ENCODE measurements at places on chromosomes 2 and 18.
A peak's percentile ranks its signal among the peaks of the same experiment; 100 is the strongest.

GRCh38 chr2:178383718-178384117, 67.3 kb downstream of the PRKRA start:
- no peak for DNase-seq

GRCh38 chr2:118817469-118817868, 30.0 kb downstream of the EN1 start:
- no peak for DNase-seq

DNA sequence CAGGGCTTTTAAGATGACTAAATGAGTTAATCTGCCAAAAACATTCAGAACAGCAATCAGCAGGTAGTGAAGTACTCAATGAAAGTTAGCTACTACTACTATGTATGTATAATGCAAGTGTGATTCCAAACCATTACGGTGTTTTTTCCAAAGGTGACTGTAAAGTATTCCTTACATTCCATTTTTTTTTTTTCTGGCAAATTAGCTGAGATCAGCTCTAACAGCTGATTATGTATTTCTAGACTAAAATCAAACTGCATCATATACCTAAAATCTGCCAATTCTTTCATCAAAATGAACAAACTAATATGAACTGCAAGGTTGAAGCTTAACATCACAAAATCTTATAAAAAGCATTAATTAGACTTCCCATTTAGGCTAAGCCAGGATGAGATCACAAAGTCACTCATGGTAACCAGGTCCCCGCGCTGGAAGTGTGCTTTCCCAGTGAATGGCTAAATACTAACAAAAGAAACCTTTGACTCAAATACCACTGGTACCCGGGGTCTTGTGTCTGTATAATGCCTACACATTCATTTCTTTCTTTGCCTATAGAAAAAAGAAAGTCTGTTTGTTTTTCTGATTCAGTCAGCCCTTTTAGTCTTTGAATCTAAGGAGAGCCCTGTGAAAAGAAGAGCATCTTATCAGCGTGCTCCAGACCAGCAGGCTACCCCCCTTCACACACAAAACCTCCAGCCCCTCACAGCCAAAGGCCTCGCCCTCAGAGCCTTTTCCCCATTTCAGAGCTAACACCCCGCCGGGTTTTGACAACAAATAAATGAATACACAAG, 88.3 kb downstream of the RBMS1 start:
- DNase-seq: no peak

- DNase-seq: no peak
Observed at GRCh38 chr2:231680285-231680991, 27.9 kb upstream of the PTMA start.

GRCh38 chr2:9656270-9656766, 25.5 kb upstream of the YWHAQ start:
- DNase-seq: peak; percentile 60

DNA sequence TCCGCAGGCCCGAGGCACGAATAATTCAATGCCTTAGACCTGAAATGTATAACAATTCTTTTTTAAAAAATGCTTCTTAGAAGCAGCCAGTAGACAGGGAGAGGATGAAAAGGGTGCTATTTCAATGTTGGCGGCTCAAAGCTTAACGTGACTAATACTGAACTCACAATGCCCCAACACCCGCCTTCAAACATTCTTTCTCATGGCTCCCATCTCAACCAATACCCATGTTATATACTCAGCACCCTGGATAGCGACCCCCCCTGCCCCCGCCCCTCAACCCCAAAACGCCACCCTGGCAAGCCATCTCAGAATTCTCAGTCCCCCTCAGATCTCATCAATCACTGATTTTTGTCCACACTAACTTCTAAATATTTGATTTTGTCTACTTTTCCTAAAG, 4.4 kb downstream of the FBXO41 start:
- no peak for DNase-seq

DNA sequence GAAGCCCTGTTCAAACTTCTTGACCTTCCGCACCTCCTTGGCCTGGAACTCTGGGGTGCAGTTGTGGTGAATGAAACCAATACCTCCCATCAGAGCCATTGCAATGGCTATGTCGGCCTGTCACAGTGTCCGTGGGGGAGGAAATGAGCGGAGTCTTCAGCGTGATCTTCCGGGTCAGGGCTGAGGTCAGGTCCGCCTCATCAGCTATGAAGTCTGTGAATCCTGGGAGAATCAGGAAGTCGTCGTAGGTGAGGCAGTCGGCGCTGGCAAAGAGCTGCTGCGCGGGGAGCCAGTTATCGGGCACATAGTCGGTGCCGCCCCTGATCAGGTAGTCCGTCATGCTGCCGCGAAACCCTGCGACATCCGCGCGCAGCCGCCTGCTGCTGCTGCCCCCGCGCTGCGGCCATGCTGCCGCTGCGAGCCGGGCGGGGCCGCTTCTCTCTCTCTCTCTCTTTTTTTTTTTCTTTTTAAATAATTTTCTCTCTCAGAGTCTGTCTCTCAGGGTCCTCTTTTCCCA, 154.1 kb upstream of the ZSWIM2 start:
- no peak for DNase-seq

DNA sequence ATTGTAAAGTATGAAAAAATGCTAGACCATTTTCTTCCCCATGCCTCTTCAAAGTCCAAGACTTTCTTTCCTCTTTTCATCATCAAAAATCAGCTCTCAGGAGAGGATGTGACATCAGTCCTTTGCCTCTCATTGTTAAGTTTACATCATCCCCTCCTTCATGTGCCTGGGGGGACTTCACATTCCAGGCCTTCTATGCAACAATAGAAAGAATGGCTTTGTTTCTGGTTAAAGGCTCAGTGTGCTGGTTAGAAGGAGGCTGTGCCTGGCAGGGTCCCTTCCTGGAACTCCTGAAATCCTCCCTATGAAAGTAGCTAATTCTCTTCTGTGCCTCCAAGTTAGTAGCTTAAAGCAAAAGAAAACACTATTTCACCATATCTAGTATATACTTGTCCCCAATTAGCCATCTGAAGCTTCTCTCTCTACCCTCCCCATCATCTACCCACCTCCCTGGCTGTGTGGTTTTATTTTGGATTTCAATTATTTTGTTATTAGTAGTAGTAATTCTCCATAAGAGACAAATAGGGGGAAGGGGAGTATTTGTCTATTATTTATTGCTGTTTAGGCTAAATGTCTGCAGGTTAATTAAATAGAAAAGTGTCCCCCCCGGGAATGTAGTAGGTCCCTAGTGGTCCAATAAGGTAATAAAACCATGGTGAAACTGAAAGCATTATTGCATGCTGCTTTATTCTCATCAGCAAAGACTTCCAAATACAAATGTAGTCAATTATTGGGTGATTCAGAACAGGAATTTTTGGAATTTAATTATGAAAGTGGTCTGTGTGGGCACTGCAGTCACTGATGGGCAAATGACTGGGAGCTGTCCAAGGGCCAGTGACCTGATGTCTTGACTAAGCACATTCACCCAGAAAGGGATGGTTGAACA, 69.0 kb downstream of the CPO start:
- DNase-seq: no peak

DNA sequence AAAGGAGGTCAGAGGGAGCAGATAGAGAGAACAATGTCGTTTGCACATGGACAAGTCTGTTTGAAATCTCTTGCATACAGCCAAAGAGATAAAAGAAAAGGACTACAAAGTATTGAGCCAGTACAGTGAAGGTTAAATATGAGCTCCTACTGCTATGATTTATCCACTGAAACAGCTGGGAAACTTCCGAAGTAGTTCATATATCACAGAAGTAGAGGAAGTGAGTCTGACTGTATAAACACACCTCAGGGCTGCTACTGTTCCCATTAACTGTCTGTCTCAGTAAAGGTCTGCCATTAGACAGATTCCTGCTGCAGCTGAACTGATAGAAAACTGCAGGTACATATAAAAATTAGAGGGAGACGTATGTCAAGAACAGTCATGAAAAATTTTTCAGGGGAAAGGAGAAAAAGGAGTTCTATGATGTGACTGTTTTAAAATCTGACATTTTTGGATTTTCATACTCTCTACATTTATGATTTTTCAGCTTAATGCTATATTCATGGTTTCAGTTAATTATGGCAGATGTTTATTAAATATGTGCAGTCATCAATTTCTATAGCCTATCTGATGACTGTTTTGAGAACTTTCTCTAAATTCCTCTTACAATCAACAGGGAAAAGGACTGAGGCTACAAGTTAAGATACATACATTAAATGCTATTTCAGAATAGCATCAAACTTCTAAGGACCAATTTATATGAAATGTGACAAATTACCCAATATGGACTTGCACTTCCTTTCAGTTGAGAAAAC, 364.7 kb downstream of the ERBB4 start:
- no peak for DNase-seq

Data from activated CD4-positive, alpha-beta T cell treated with anti-CD3 and anti-CD28 coated beads, Interleukin-2, amount 50 U/mL, for 24 hours (primary cell).